Non-pigmented ciliary epithelial cell (primary cell): ENCODE measurements at places on chromosomes 13 and 19.

GRCh38 chr13:38202740-38203139, 146.9 kb upstream of the UFM1 start:
- DNase-seq = no peak

DNA sequence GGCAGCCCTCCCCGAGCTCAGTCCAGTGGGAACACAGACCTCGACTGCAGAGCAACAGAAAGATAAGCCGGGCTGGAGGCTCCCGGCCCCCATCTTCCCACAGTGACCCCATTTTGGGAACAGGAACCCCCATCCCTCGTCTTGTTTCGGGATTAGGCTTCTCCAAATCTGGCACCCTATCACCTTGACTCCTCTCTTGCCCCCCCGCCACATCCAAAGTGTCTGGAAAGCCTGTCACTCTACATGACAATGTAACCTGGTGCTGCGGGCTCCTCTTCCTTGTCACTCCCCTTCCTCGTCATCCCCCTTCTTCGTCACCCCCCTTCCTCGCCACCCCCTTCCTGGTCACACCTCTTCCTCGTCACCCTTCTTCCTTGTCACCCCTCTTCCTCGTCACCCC, 10.1 kb downstream of the PAK4 start:
- no peak for DNase-seq

DNA sequence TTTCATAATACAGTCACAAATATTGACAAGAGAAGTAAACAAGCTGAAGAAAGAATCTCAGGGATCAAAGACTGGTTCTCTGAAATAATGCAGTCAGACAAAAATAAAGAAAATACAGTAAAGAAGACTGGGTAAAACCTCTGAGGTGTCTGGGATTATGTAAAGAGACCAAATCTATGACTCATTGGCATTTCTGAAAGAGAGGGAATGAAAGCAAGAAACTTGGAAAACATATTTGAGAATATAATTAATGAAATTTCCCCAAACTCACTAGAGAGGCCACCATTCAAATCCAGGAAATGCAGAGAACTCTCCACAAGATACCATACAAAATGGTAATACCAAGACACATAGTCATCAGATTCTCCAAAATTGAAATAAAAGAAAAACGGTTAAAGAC, 53.0 kb upstream of the GPC6 start:
- no peak for DNase-seq

- no peak for DNase-seq
These were observed 140.2 kb downstream of the NUFIP1 start for GRCh38 chr13:44848920-44849676.

- peak; percentile 55 for DNase-seq
These were observed 547.7 kb upstream of the SLITRK1 start for GRCh38 chr13:84430015-84430414.

DNA sequence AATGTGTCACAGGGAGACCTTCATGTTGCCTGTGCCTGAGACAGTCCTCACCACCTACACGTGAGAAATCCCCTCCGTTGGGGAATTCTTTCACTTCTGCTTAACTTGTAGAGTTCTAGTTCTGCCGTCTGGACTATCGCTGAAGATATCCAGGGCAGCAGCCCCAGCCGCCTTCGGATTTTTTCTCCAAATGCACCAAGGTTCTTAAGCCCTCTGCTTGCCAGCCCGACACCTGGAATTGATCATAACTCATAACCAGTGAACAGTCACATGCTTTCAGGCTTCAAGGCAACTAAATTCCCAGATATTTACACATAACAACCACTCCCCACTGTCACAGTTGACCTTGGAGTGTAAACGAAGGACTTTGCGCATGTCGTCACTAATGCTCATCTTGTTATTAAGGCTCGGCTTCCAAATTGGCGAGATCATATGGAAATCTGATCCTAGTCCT, 114.4 kb downstream of the RAB20 start:
- no peak for DNase-seq

DNA sequence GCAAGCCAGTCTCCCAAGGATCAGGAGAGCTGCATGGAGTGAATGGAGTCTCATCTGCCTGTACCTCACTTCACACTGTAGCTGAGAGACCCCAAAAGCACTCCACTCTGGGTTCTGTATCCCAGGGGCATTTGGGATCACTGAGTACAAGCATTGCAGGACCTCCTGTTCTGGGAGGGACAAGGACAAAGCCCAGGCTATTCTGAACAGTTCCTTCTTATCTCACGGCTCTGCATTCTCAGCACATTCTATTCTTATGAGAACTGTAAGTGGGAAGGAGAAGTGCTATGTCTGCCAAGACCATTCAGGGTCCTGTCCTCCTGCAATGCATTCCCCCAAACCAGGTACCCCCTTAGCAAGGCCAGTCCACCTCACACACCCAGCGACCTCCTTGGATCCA, 42.8 kb downstream of the RNF6 start:
- no peak for DNase-seq

DNA sequence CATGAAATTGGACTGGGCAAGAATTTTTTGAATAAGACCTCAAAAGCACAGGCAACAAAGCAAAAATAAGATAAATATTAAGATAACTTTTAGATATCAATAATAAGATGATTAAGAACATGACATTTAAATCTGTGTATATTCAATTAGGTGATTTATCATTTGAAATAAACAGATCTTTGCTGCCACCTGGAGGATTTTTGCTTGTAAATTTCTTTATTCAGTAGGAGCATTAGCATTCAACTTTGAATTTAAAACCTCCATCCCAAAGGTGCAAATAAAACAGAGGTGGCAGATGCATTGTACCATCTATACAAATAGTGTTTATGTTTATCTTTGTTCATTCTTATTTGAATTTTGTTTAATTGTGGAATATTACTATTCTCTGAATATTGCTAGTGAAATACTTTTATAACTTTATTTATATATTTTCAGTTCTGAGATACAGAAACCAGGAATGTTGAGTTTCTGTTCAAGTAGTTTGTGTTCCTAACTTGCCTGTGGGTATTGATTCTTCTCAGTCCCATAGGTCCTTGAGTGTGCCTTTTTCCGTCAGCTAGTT, 20.9 kb downstream of the COG6 start:
- DNase-seq = no peak

DNA sequence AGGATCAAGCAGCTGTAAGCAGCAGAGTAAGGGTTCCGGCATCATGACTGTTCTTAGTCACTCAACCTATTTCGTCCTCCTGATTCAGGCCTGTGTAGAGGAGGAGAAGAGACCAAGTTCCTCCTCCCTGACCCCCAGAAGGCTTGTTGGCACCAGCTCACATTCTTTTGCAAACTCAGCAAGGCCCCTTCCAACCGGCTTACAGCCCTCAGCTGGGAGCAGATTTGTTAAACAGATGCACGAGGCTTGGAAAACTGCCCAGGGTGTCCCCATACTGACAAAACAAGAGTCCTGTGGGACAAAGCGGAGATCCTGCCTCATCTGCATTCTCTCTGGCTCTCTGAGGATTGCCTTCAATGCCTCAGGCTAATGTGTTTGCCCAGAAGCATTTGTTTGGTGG, 113.2 kb upstream of the SOX21 start:
- DNase-seq = no peak

DNA sequence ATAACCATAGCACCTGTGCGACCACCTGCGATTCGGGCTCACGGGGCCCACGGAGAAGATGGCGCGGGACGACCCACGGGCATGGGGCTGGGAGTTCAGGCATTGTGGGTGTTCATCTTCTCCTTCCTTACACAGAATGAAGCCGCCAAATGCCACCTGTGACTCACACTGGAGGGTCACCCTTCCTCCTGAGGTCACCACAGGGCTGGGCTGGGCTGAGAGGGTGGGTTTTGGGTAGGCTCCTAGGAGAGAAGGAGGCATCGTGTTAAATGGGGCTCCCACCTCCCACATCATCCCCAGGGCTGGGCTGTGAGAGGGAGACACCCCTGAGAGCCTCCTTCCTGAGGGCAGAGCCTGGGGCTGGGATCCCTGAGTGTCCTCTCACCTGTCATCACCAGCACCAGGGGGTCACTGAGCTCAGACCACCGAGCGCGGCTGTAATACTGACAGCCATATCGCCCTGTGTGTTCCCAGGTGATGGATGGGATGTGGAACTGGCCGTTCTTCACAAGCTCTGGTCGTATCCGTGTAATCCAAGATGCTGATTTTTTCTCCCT, 1.4 kb downstream of the LILRB2 start:
- no peak for DNase-seq
